Activated naive CD8-positive, alpha-beta T cell treated with anti-CD3 and anti-CD28 coated beads for 36 hours (primary cell): ENCODE measurements at places on chromosomes 3 and 15. TPM values are rescaled to one million over a fixed set of nuclear protein-coding genes. Genes with fewer than 3 reads are reported as not detected.

GRCh38 chr3:184811999-184812661 is at the start of gene VPS8:
VPS8 (plus strand) TSS chr3:184812166; CDS start chr3:184824633, 12,467 bp downstream.
- peak; percentile 96 for DNase-seq

- DNase-seq: no peak
Measured at GRCh38 chr3:69322158-69322509, 63.8 kb downstream of the FRMD4B start.

DNA sequence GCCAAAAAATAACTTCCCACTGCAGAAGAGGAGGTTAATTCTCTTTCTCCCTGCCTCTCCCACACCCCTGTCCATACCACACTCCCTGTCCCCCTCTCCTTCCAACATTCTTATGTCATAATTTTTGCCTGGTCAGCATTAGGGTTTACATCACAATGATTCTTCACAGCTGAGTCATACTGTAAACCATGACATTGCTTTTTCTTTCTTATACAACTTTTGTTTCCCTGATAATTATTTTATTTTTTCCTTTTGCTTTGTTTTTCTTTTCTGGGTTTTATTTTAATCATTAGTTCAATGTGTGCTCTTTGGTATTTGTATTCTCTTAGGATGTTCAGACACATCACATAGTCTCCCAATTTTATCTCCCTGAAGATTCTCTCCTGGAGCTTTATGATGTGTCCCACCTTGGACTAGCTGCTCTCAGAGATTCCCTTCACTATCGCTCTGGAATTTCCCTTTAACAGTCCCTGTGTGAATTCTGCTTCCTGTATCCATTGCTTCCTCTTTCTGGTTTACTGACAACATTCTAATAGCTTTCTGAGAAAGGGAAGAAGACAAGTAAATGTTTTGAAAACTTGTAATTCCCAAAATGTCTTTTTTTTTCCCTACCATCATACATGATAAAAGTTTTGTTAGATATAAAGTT is 70.7 kb downstream of the SOX2 start:
- DNase-seq: no peak

DNA sequence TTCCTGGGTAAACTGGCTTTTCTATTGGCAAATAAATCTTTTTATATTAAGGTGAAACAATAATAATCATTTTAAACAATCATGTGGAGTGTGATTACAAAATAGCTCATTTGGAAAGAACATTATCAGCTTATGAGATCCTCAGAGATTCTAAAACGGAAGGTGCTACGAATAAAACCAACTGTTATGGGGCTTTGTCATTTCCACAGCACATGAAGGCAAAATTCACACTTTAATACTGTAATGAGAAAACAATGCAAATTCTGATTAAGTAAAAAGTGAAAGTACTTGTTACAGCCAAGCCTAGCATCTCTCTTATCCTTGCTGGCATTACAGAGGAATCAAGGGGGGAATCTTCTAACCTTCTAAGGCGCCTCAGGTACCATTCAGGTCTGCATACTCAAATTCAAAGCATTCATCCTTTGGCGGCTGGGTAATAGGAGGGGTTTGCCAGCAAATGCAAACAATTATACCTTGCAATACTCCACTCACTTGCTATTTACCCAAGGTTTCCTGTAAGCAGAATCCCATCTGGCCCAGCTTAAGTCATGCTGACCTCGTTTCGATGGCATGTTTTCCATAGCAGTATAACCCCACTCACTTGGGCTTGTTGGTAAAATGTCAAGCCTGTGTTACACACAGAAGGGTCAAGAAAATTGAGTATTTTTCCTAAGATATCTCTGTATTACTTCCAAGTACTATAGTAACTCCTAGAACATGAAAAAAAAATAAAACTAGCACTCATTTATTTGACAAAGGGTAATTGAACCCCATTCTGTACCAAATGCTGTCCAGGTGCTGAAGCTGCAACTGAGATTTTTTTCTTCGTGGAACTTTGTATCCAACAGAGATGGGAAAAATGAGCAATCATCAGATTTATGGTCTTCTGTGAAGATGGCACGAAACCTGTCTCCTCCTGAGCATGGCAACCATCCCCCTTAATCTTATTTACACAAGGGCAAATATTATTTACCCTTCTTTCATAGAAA is 183.7 kb upstream of the LMCD1 start:
- no peak for DNase-seq

DNA sequence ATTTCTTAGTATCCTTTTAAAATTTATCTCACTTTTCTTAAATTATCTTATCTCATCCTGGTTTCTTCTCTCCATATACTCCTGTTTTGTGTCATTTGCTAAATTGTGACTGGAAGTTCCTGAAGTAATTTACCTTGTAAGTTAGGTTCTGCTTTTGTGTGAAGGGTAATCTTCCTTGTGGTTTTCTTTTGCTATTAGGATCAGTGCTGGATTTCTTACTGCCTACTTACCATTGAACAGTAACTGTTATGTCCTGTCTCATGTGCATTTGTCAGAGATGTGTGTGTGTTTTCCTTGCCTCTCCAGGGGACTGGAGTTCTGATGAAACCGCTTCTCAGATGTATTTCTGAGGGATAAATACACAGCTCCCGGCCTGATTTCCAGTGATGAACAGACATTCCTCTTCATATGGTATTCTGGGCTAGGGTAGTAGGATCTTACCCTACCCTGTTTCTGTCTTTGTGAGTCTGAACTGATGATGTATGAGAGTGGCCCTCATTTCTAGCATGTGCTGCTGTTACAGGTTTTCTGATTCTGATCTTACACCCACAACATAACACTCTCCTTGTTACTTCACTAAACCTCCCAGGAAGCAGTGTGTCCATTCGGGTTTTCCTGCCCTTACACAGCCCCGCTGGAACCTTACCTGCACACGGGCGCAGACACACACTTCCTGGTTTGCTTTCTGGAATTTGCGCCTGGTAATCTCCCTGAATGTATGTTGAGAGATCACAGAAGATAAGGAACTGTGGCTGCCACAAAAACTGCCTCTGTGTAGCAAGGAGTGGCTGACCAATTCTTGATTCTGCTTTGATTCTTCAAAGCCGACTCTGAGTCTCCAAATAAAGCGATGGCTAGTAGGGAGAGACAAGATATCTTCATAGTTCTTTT is 14.7 kb downstream of the PAK2 start:
- no peak for DNase-seq

Gene MYRIP
- not detected for total RNA-seq
